ENCODE measurements at places on chromosomes 4 and X.

GRCh38 chrX:132757066-132757623 is 201.3 kb downstream of the HS6ST2 start:
- no peak for DNase-seq

GRCh38 chr4:138182838-138183426 is 59.2 kb downstream of the SLC7A11 start:
- no peak for DNase-seq

DNA sequence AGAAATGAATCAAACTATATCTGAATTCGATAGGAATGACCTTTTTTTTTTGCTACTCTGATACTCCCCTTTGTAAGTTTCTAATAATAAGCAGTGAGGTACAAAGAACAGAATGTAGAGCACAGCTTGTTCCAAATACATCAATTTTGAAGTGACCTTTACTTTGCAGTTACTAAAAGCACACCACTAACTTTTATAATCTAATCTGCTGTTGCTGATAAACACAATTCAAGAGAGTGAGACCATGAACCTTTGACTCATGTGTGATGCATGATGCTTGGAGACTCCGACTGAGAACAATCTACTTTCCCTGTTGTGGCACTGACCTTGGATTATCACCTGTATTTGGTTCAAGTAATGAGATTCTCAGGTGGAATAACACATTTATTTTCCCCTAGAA is 91.6 kb upstream of the GNPDA2 start:
- DNase-seq = no peak

GRCh38 chrX:76253432-76253831 is 80.6 kb downstream of the PBDC1 start:
- DNase-seq = peak; percentile 9

GRCh38 chr4:138890891-138891570 is 124.5 kb upstream of the NOCT start:
- no peak for DNase-seq
